ENCODE measurements at places on chromosomes 2 and 18.

DNA sequence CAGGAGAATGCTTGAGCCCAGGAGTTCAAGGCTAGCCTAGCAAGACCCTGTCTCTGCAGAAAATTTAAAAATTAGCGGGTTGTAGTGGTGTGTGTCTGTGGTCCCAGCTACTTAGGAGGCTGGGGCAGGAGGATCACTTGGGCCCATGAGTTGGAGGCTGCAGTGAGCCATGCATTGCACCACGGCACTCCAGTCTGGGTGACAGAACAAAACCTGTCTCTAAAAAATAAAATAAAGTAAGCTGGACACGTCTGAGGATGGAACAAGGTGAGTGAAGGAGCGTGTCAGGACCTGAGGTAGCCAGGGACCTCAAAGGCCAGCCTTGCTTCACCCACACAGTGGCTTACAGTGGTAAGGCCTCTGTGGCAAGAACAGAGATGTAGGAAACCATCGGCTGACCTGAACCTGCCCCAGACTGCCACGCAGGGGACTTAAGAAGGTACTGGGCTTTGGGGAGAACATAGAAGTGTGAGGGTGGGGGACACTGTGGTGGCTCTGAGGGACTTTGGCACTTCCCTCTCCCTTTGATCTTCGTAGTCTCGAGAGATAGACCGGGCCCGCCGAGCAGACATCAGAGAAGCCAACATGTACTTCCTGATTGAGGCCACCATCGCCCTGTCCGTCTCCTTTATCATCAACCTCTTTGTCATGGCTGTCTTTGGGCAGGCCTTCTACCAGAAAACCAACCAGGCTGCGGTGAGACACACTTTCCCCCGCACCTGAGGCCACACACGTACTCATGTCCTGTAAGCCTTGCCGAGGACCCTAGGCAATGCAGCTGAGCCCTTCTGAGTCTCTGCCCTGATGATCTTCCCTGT, 7.5 kb downstream of the SLC11A1 start:
- DNase-seq, result no peak

DNA sequence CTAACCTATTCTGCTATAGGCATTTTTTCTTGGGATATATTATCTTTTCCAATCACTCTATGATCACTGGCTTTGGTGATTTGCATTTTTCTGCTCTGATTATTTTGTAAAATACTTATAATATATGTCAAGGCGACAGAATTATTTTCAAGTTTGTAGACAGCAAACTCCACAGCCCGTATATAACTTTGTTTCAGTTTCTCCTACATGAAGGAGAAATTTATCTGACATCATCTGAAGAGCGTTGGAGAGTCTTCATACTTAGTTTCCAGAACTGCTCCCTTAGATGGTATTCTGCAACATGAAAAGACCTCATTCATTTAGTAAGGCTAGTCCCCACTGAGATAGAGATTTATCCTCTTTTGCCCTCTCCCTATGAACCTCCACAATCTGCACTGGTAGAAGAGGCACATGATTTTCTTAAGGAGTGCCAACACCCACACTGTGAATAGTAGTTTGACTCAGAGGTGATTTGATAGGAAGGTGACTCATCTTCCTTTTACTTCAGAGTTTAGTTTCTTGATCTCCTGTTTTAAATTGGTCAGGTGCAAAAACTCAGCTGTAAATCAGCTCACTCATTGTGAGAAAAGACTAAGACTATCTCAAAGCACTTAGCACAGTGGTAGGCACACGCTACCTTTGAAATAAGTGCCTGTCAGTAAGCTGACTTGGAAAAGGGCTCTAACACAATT, 1848.6 kb upstream of the CELF4 start:
- no peak for DNase-seq

- no peak for DNase-seq
Measured at GRCh38 chr18:63261029-63261428, 58.5 kb downstream of the BCL2 start.

- DNase-seq, result no peak
Measured at GRCh38 chr2:186977433-186978045, 128.6 kb upstream of the ZSWIM2 start.

DNA sequence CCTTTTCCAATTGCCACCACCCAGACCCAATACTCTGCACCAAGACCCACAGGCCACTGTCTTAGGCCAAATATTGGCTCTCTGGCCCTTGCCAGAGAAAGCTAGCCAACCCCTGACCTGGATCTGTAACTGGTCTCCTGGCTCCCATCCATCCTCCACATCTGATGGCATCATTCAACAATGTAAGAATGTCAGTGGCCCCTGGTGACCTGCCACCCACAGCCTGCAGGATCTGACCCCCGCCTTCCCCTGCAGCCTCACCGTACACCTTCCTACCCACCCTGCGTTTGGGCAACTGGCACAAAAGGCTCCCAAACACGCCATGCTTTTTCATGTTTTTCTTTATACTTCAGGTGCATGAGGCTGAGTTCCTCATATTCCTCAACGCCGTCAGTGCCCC, 60.0 kb upstream of the ASAP2 start:
- DNase-seq, result no peak

Measured in anterior cingulate cortex (tissue), 58 donors.